Stimulated activated CD8-positive, alpha-beta memory T cell treated with anti-CD3 and anti-CD28 coated beads, Interleukin-4, amount 100 ng/mL, for 4 hours (primary cell): ENCODE measurements at places on chromosomes 12 and 14.

- DNase-seq = no peak
These were observed 82.9 kb downstream of the SSPN start for GRCh38 chr12:26278266-26278665.

- DNase-seq = no peak
These were observed 76.3 kb upstream of the RTL1 start for GRCh38 chr14:100979780-100980179.

- no peak for DNase-seq
These were observed 181.2 kb downstream of the PRKCH start for GRCh38 chr14:61502459-61503093.

GRCh38 chr12:3168223-3169221, 91.3 kb downstream of the TSPAN9 start:
- DNase-seq = no peak

GRCh38 chr14:85182282-85182681, 347.7 kb upstream of the FLRT2 start:
- no peak for DNase-seq

GRCh38 chr14:95255013-95255412, 64.7 kb downstream of the CLMN start:
- no peak for DNase-seq

- peak; percentile 37 for DNase-seq
These were observed 201.9 kb upstream of the FOXN3 start for GRCh38 chr14:89618811-89619551.

DNA sequence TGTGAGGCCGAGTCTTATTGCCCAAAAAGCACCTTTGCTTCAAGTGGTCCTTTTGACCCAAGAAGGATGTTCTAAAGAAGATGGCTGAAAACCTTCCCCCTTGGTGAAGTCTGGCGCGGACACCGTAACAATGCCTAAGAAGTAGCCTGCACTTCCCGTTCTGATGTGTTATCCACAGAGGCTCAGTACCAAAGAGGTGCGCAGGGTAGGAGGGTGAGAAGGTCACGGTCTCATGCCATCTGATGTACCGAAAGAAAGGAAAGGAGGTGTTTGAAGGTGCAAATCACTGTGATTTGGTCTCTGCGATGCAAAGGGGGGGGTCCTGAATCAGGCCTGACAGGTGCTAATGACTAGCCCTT, 9.9 kb downstream of the PEBP1 start:
- no peak for DNase-seq

DNA sequence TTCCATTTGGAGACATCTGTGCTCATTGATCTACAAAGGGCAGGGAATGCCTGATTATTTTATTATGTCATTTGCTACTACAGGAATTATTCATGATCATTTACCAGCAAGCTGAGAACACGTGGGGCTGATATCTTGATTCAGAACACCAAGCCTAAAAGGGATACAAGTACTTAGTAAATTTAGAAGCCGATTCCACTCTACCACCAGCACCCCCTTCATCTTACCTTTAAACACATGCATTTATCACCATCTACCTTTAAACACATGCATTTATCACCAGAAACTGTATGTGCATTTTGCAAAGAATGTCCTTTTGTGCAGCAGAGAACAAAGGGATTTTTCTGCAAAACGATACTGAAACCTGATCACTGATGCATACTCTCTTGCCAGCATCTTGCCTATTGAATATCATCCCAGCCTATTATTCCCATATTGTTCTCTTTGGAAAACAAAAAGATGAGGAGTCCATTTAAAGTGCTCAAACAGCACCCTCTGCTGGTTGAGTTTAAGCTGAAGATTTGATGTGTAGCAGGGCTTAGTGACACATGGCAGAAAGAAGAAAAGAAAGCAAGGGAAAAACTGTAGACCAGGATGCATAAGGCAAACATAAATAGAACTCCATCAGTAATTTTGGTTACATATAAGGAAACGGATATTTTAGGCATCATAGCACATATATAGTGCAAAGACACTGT, 132.6 kb upstream of the PLEKHG7 start:
- no peak for DNase-seq

- DNase-seq = no peak
These were observed 96.9 kb downstream of the SLC15A4 start for GRCh38 chr12:128726886-128727285.

DNA sequence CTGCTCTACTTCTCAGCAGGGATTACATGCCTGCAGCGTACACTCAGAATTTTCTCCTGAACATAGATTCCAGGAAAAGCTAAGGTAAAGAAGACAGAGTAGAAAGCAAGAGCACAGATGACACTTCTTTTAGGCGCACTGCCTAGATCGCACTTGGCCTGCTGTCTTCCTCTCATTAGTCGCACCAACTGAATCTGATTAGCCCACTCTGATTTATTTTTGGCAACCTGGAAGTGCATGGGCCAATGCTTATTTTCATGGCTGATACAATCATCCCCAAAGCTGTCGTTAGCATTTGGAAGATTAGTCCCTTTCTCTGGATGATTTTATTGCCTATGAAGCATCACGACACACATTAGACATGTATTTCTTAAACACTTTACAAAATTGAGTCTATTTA, 152.5 kb downstream of the PTPRO start:
- DNase-seq = no peak

DNA sequence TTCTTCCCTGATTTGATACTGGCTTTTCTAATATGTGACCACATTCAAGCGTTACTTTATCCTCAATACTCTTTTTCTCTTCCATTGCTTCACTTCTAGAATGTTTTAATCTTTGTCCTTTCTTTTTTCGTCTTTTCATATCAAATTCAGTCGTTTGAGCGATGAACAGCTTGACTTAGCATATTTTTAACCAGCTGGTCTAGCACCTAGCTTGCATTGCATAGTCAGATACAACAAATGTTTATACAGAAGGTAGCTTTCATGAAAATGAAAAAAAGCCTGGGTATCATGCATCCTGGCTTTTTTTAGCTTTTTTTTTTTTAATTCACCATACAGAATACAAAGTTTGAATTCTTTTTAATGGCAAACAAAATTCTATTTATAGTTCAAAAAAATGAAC, 1.2 kb downstream of the SOX5 start:
- DNase-seq = no peak

DNA sequence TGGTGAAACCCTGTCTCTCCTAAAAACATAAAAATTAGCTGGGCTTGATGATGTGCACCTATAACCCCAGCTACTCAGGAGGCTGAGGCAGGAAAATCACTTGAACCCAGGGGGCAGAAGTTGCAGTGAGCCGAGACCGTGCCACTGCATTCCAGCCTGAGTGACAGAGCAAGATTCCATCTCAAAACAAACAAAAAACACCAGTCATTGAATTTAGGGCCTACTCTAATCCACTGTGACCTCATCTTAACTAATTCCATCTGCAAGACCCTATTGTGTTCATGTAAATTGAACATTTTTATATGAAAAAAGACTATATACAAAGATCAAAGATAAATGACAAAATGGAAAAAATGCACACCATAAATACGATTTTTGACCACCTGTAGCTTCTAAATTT, 17.8 kb downstream of the KCNMB4 start:
- DNase-seq = no peak

- DNase-seq = no peak
These were observed 529.6 kb upstream of the TBX3 start for GRCh38 chr12:115213538-115214016.

GRCh38 chr14:95871531-95871930, 5.1 kb upstream of the TUNAR start:
- no peak for DNase-seq

DNA sequence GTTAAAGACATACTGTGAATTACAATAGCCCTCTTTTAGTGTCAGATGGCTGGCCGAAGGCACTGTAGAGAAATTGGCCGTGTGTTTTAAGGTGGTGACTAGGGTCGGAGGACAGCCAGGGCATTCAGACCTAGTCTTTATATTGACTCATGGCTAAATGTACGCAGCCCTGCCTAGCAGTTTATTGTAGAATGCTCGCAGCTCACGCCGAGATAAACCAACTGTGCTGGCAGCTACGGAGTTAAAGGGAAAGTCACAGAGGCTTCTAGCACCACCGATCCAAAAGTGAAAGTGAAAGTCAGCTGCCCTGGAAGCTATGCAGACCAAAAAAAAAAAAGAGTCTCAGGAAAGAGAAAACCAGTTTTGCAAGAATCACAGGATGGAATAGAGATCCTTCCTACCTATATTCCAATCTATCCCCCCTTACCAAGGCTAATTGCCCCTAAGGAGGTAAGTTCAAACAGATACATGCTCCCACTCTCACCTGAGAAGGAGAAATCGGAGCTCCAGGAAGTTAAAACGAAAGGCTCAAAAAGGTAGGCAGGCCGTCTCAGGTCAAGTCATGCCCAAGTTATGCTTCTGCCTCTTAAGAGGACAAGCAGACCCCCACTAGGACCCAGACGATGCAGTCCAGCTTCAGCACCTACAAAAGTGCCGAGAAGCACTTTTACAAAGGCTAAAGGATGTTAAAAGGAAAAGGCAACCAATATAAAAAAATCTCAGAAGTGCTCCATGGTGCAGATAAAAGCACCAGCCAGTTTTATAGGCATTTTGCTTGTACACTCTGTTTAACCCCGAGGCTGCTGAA, 24.8 kb downstream of the KLRK1 start:
- DNase-seq = no peak

DNA sequence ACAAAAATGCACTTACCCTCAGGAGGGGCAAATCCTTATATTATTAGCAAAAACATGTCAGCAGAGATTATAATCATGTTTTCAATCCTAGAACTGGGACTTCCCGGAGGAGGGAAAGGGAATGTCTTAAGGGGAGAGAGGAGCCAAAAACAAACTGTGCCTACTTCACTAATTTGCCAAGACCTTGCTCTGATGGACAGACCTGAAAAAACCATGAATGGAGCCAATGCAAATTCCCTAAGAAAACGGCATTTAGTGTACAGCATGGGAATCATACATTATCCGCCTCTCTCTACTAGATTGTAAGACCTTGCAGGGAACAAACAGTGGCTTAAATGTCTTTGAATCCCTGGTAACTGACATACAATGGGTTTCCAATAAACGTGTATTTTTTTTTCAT, 70.4 kb downstream of the NTN4 start:
- no peak for DNase-seq

DNA sequence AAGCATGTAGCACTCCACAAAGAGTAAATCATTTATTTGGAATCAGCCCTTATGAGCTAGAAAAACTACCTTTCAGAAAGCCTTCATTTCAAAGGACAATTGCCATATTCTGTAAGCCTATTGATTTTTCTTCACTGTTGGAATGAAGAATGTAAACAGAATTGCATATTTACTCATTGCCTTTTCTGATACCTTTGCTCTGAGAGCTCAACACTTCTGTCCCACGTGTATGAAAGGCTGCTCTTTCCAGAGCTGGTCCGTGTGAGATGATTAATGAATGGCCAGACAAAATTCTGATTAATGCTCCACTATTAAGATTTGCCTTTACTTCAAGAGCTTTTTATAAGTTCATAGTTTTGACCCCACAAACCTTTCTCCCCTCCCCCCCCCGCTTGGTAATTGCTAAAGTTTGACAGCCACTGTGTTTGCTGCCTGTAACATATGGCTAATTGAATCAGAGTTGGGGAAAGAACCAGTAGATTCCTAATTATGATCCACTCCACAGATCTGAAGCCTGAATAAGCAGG, 63.0 kb upstream of the PLEKHA5 start:
- no peak for DNase-seq

GRCh38 chr12:29425722-29426121, 44.8 kb upstream of the ERGIC2 start:
- DNase-seq = no peak

- no peak for DNase-seq
These were observed 157.1 kb downstream of the NTF3 start for GRCh38 chr12:5589054-5589453.

DNA sequence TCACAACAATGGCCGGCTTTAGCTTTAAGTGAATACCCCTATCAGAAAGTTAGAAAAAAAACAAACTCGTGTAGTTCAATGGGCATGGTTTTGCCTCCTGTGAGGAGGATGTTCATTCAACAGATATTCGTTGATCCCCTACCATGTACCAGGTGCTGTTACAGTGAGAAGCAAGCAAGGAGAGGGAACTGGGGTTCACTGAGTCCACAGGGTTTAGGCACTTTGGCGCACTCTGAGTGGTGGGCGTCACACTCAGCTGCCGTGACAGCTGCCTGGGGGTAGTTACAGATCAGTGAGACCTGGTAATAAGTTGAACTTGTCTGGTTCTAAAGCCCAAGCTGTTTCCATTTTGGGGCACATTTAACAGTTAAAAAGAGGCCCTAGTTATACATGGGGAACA, 74.2 kb downstream of the PAPOLA start:
- no peak for DNase-seq

DNA sequence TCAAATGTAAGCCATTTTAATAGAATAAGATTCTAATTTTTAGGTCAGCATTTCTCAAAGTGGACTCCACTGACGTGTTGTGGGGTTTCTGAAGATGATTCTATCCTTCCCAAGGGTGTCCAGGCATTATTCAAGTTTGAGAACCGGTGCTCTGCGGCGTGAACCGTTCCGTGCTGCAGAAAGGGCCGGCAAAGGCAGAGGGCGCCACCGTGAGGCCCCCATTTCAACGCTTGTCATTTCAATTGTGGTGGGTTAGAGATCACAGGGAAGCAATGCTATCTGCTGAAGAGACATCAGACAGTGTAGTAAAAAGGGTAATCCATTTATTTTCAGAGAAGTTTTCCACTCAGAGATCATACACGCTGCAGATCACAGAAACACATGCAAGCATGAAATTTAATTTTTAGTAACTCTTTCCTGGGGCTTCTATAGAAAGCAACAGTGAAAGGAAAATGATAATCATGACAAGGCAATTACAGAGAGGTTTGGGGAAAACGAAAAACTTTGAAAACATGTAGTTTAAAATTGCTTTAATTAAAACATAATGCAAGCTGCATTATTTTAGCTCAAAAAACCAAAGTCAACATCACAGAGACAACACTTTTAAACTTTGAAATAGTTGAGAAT, 201.7 kb downstream of the EXOC5 start:
- no peak for DNase-seq

- peak; percentile 22 for DNase-seq
These were observed 132.3 kb downstream of the SNAPC1 start for GRCh38 chr14:61894452-61895077.

- no peak for DNase-seq
These were observed 68.8 kb downstream of the SLC24A4 start for GRCh38 chr14:92391726-92392125.

- DNase-seq = no peak
These were observed 54.3 kb downstream of the CLMN start for GRCh38 chr14:95265106-95266094.

DNA sequence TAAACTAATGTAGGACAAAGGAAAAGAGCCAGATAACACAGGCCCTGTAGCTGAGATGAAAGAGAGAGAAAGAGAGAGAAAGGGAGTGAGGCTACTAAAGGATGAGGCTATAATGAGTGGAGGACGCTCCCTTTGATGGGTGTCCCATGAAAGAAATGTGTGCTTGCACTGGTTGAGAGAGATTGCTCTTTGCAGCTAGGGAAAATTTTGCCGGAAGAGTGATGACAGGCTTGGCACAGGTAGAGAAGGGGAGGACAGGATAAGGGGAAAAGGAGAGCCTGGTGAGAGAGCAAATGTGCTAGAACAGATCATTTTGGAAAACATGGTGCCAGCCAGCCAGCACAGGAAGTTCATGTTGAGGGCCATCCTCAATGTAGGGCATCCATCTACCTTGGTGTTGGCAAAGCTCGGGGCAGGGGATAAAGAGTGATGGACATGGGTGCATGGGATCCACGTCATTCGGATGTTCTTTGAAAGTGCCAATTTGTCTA, 248.6 kb downstream of the BTG1 start:
- no peak for DNase-seq
